T-helper 2 cell (primary cell): ENCODE measurements at places on chromosomes 16 and 17.

- no peak for DNase-seq
Observed at GRCh38 chr16:21685034-21685455, 21.3 kb downstream of the OTOA start.

DNA sequence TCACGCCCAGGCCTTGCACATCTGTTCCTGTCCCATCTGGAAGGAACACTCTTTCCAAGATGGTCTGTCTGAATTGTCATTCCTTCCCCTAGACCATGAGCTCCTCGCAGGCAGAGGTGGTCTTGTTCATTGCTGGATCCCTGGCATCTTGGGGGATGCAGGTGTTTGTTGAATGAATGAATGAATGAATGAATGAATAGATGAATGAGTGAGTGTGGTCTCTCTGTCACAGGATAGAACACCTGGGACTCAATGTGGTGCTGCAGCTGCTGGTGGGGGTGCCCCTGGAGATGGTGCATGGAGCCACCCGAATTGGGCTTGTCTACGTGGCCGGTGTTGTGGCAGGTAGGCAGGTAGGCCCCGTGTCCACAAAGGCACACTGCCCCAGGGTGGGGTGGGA, 32.2 kb downstream of the RHBDL3 start:
- no peak for DNase-seq

DNA sequence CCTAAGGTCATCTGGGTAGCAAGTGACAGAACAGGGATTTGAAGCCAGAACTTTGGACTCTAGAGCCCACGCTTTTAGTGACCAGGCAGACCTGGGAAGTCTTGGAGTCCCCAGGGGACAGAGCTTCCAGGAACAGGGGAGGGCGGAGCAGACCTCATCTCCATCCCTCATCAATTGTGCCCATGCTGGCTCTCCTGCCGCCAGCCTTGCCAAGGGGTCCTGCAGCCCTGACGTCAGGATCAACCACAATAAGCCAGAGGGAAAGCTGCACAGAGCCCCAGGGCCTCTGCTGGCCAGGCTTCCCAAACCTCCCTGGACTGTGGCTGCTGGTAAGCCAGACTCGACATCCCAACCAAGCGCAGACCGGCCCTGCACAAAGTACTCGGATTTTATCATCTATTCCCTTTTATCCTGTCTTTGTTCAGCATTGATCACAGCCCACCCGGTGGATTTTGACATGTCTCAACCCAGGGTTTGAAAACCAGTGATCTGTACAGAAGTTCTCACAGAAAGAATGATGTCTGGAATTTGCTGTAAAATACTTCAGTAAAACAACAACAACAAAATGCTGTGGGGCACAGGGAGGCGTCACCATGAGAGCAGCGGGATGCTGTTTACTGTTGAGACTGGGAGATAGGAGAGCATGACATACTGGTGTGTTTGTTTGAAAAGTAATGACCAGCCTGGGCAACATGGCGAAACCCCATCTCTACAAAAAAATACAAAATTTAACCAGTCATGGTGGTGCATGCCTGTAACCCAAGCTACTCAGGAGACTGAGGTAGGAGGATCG, 11.8 kb downstream of the C16orf74 start:
- DNase-seq: no peak

DNA sequence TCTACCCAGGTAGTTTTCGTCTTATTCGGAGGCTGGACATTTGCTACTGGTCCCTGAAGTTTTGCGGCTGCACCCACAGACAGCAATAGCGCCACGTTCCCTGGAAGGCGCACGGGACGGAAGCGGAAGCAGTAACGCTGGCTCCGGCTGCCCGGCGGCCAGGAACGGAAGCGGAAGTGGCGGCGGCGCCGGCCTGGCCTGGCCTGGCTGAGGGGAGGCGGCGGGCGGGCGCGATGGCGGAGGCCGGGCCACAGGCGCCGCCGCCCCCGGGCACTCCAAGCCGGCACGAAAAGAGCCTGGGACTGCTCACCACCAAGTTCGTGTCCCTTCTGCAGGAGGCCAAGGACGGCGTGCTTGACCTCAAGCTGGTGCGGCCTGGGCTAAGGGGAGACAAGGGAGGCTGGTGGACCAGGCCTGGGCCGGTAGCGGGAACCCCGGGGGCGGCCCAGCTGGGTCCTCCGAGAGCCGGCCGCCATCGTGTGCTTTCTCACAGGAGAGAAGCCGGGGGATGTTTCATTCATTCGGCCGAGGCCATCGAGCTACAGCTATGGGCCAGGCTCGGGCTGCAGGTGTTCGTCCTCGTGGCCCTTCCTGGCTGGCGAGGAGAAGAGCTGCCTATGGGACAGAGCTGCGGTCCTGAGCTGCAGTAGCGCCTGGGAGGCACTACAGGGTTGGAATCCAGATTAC, at the start of gene E2F4:
E2F4 (plus strand) TSS at position 161 of the 687 bp plus-strand sequence; CDS start at position 234, 73 bp downstream.
- DNase-seq: peak; percentile 82

GRCh38 chr17:47697906-47698711, 4.1 kb downstream of the TBKBP1 start:
- DNase-seq: no peak

GRCh38 chr17:29929533-29930408, at the start of gene SSH2:
TSS of gene SSH2 (minus strand) at chr17:29930228. CDS start at chr17:29930000, 228 bp downstream.
- DNase-seq: peak; percentile 84

DNA sequence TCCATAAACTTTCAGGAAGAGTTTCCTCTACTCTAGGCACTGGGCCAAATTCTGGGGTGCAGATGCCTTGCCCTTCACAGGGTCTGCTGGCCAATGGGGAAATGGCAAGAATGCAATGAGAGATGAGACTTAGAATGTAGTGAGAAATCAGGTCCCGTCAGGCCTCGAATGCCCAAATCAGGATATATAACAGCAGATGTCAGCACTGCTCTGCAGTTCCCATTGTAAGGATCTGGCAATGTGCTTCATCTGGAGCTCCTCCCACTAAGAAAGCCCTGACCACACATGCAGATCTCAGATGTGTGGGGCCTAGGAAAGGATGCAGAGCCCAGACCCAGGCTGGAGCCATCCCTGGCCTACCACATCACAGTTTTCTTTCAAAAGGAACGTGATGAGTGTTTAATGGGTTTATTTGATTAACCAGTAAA, 13.9 kb upstream of the LPCAT2 start:
- DNase-seq: no peak
